Activated T-helper 1 cell treated with Interleukin-2 at 50 U/mL for 16 hours (primary cell): ENCODE measurements at places on chromosomes 11 and 22.

- no peak for DNase-seq
Observed at GRCh38 chr22:20904980-20905355, 12.2 kb upstream of the CRKL start.

GRCh38 chr22:33544707-33545106 lies 375.6 kb downstream of the LARGE1 start:
- no peak for DNase-seq

DNA sequence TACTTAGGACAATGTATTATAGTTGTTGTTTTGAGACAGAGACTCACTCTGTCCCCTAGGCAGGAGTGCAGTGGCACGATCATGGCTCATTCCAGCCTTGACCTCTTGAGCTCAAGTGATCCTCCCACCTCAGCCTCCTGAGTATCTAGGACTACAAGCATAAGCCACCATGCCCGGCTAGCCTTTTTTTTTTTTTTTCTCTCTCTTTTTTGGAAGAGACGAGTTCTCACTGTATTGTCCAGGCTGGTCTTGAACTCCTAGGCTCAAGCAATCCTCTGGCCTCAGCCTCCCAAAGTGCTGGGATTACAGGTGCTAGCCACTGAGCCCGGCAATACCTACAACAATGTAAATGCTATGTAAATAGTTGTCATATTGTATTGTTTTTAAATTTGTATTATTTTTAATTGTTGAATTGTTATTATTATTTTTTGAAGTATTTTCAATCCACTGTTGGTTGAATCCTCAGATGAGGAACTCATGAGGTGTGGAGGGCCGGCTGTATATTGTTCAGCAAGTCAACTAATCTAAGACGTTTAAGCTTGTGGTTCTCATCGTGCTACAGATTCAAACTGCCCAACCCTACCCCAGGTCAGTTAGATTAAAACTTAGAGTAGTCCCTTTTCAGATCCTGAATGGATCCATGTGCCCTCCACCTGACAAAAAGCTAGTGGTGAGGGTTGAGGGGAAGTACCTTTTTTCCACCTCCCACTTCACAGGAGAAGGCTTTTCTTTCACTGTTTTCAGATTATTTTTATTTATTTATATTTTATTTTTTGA lies 11.9 kb upstream of the ZNF280A start:
- no peak for DNase-seq

- DNase-seq = peak; percentile 23
Observed at GRCh38 chr22:22818861-22819855, 68.5 kb upstream of the IGLL5 start.

DNA sequence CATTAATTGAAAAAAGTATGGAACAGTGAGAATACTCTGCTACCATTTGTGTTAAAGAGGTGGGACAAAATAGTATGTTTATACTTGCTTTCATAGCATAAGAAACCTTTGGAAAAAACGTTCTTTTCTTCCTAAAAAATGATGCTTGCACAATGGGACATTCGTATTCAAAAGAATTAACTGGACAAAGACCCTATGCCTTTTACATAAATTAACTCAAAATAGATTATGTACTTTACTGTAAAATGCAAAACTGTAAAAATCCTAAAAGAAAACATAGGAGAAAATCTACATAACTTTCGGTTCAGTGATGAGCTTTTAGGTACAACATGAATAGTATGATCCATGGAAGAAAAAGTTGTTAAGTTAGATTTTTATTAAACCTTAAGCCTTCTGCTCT lies 166.2 kb downstream of the NELL1 start:
- no peak for DNase-seq

DNA sequence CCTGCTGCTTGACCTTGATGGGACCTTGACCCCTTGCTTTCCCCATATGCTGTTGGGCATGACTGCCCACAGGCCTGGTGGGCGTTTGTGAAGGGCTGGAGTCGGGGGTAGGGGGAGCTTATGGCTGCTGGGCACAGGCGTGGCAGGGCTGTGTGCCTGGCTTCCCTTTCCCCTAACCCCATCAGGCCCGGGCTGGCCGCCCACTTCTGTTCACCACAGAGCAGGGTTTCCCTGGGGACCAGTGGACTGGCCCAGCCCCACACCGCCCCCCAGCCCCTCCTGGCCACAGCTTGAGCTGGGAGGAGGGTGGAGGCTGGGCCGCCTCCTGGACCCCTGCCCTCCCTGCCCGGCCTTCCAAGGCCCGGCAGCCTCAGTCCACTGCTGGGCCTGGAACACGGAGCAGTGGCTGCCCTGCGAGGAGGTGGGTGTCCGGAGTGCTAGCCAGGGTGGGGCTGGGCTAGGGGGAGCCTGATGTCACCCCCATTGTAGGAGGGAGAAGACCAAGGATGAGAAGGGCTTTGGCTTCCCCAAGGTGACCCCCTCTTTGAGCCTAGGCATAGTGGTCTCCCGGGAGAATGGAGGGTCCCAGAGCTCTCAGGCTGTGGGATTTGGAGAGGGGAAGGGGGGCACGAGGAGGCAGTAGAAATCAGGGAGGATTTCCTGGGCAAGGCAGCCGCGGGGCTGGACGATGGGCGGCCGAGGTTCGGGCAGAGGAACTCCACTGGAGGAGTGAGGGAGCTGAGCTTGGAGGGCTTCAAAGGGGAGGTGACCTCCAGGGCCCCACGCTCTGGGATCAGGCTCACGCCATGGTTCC lies at the start of gene AIFM3:
Gene AIFM3 (plus strand): TSS at position 373 of the 814 bp plus-strand sequence. CDS start 690 bp downstream, outside the sequence.
- DNase-seq = no peak

GRCh38 chr22:25845985-25846745 lies 104.2 kb downstream of the MYO18B start:
- no peak for DNase-seq

DNA sequence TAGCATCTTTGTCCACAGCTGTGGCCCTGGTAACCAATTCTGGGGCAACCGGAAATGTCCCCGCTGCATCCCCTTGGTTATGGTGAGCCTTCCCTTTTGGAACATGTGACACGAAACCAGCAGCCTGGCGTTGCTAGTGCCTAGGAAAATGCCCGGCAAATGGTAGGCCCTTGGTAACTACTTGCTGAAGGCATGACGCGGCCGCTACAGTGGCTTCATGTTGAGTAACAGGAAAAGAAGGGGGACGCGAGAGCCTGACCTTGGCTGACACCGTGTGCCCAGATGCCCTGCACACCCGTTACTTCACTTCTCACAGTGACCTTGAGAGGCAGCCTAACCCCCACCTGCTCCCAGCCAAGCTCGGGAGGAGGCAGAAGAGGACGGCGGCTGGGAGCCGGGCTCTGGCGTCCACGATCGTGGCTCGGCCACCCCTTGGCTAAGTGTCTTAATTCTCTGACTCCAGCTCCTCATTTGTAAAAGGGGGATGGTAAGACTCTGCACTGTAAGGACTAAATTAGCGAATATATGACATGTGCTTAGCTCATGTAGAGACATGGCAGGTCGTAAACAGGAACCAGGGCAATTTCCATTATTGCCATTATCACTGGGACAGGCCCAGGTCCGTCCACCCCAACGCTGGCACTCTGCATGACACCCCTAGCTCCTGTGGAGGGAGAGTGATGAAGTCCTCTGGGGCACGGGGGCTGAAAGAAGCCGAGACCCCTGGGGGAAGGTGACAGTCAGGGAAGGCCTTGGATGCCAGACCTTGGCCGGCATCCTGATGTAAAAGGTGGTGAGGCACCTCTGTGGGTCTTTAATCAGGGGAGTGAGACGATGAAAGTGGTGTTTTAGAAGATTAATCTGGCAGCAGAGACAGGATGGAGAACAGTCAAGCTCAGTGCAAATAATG lies 18.9 kb downstream of the IFT27 start:
- no peak for DNase-seq

GRCh38 chr22:19018256-19018655 lies 82.2 kb upstream of the PRODH start:
- DNase-seq = no peak

DNA sequence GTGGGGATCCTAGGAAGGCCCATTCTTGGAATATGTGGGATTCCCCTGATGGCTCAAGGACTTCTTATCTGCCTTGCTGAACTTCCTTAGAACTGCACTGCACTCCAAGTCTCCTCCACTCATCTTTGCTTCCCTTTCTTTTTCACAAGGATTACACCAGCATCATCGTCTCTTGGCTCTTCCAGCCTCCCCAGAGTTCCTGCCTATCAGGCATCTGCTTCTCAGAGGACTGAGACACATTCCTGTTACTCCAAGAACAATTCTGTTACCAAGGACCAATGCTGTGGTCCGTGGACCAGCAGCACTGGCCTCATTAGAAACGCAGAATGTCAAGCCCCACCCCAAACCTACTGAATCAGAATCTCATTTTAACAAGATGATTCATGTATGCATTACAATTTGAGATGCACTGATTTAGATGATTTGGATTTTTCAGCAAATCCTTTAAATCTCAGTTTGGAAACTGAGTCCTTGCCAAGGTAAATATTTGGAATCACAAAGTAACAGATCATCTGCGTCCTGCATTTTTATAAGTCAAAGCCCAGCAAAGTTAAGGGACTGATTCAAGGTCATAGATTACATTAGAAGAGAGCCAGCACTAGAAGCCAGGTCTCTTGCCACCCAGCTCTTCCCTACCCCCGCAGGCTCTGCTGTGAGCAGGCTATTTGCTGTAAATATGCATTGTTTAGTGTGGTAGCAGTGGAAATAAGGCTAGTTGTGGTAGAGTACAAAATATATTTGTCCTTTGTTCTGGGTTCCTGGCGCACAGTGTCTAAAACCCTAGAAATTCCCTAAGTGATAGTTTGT lies 110.9 kb downstream of the SWAP70 start:
- no peak for DNase-seq

- DNase-seq = no peak
Observed at GRCh38 chr11:8218840-8219239, 44.8 kb downstream of the LMO1 start.

DNA sequence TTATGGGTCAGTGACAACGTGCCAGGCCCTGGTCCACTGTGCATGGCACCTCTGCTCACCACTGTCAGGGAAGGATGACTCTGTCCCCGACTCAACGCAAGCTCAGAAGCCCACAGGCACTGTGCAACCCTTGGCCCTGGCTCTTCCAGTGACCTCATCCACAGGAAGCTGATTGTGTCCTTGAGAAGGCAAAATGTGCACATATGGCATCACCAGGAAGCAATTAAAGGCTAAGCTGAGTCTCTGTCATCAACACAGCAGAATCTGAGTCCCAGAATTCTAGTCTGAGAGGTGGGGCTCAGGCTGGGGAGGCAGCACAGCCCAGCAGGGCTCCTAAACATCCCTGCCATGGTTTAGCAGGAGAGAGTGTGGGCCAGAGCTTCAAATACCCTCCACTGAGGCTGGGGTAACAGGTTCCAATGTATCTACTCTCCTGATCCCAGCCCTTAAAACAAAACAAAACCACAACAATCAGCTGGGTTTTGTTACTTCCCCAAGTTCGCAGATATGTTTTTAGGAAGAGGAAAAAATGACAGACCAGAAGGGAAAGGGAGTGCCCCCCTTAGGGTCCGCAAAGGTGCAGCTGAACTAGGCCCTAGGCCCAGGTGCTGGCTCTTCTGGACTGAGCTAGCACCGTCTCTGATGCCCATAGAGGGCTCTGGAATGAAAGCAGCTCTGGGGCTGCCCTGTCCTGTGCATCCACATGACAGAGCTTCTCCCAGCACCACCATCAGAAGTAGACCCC lies 33.5 kb upstream of the GNAZ start:
- DNase-seq = no peak

DNA sequence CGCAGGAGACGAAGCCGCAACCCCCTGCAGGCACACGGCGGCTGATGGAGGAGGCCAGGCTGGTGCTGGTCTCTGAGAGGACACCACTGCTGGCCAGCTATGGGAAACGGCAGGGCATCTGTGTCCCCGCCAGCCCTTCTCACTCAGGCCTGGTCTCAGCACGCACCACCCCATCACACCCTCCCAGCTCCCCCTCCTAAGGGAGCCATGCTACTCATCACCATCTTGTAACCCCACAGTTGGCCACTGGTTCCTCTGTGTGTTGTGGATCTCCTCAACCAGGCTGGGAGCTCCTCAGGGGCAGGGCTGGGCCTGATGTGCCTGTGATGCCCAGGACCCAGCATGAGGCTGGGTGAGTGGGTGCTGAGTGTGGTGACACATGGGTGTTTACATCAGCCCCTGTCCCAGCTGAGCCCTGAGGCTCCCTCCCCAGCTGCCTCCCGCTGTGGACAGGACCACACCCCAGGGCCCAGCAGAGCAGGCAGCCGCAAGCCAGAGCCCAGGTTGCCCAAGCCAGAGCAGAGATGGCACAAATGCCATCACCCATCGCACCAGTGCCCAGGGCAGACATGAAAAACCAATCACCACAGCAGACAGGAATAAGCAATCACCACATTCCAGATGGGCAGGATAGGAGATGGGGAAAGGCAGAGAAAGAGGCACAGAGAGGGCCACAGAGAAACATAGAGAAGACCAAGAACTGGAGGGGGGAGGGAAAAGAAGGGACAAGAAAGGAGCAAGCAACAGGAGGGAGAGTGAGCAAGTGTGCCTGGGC lies 8.2 kb downstream of the ARVCF start:
- DNase-seq = no peak

DNA sequence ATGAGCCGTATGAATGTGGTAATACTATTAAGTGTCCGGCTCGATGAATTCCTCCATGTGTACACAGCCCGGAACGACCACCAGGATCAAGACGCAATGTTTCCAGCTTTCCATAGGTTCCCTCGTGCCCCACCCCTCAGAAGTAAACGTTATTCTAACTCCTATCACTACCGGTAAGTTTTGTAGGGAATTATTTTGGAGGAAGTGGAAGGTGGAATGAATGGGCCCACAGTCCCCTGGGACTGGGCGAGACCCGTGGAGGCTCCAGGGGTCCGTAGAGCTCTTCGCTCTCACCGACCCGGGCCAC lies 720 bp upstream of the FAR1 start:
- DNase-seq = no peak

DNA sequence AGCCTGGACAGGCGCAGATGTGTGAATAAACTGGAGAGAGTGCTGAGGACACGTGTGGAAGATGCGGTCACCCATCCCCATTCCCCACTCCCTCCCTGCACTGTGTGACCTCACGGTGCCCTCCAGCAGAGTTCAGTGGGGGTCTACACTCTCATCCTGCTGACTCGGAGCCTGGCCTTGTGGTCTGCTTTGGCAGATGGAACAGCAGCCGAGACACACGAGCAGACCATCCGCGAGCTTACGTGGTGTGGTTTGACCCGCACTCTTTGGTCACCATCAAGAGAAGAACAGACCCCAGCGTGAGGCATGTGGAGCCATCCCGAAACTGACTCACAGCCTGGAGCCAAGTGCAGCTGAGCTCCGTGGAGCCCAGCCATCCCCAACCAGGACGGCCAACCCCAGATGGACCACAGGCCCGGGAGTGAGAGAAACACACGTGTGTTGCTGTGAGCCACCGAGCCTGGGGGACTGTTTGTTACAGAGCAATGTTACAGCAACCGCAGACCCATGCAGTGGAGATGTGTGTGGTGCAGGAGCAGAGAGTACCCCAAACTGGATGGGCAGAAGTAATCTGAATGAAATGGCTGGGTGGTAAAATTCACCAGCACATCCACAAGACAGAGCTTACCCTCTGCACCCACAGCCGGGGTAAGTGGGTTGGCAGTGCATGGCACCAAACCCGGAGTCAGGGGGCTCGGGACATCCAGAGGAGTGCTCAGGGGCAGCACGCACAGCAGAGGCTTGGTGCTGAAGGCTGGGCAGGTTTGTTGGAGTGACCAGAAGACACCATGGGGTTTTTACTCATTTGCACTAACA lies 90.7 kb downstream of the RTL6 start:
- no peak for DNase-seq

GRCh38 chr11:134376150-134376921 lies 35.7 kb downstream of the B3GAT1 start:
- no peak for DNase-seq

- no peak for DNase-seq
Observed at GRCh38 chr11:121367001-121367843, 74.7 kb downstream of the SC5D start.
